ENCODE measurements at places on chromosomes 6 and 20. TPM values are rescaled to one million over a fixed set of nuclear protein-coding genes. Genes with fewer than 3 reads are reported as not detected.

- DNase-seq: no peak
These were observed 40.3 kb downstream of the FYN start for GRCh38 chr6:111832833-111833418.

KCNG1 gene
- total RNA-seq: 16.9 TPM

DNA sequence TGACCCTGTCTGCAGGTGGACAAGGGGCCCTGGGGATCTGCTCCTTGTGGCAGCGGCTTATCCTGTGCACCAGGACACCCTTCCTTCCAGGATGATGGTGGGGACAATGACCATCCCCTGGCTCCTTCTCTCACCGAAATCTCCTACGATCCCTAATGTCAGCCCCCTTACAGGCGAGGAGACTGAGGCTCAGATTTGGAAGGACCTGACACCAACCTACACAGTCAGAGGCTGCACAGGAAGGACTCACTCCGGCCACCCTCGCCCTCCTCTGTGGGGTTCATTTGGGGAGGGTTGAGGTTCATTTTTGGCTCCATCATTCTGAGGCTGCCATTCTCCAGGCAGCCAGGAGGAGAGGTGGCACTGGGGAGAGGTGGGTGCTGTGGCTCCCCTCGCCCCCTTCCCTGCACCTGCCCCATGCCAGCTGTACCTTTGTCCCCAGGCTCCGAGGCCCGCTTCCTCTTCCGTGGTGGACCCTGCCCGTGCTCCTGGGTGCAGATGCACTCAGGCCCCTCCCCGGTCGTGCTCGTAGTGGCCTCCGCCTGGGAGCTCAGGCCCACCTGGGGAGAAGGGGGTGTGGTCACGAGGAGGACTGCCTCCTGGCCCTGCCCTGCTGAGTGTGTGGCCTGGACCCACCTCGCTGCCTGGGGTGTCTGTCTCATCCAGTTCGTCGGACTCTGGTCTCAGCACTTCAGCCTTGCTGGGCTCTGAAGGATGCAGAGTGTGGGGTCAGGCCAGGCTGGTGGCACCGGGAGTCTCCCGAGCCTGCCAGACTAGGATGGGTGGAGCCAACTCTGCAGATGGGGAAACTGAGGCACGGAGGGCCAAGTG lies 5.3 kb upstream of the CABLES2 start:
- peak; percentile 91 for DNase-seq

GRCh38 chr6:119308048-119308570 lies 41.5 kb downstream of the MAN1A1 start:
- DNase-seq: no peak

TNF gene
- total RNA-seq: 1.1 TPM

GRCh38 chr6:110543106-110543505 lies 66.7 kb upstream of the SLC22A16 start:
- DNase-seq: no peak

DNA sequence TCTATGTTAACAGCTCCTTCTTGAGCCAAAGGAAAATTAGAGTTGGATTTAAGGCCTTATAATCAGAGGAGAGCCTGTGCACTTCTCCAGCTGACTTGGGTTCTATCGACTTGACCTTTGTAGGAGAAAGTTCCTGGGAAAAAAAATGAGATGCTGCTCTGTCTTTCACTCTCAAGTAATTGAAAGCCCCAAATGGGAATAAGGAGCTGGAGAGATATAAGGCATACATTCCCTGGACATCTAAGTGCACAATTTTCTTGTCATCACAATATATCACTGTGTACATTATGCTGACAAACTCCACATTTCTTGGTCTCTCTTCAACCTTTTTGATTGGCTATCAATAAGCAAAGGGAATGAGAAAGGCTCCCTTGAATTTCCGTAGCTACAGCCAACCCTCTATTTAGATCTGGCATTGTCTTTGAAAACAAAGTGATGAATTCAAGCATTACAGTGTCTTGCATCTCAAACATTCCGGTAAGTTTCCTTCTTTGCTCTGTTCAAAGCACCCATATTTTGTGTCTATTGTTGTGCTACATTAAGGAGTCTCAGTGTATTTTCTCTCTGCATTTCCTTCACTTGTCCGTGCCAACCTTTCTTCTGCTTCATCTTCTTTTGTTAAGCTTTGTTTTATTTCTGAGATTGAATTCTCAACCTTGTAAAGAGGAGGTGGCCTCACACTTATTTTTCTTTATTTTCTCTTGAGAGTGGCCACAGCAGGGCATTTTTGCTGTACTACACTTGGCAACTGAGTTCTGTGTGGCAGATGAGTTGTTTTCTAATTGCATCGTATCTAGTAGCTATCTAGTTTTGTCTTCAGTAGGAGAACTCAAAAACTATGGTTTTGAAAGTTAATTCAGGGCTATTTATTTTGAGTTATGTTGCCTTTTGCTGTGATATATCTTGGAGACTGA lies 450.3 kb upstream of the MAN1A1 start:
- DNase-seq: no peak

GRCh38 chr6:5150551-5151075 lies 65.5 kb downstream of the PPP1R3G start:
- no peak for DNase-seq

DNA sequence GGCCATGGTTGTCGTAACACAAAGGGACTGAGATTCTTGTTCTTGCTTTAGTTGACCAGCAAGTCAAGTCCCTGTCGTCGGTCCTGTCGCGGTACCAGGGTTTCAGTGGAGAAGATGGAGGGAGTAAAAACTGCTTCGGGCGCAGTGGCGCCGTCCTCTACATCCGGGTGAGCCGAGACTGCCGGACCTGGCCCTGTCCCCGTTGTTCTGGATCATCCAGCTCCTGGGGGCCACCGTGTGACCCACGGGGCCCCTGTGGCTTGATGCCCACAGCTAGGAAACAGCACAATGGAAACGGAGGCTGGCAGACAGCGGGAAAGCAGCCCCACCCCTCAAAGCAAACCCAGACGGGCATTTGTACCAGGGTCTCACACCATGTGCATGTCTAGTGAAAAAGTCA lies 15.0 kb downstream of the MTG2 start:
- DNase-seq: no peak

GRCh38 chr6:71733970-71734899 lies 152.1 kb upstream of the RIMS1 start:
- no peak for DNase-seq

DNA sequence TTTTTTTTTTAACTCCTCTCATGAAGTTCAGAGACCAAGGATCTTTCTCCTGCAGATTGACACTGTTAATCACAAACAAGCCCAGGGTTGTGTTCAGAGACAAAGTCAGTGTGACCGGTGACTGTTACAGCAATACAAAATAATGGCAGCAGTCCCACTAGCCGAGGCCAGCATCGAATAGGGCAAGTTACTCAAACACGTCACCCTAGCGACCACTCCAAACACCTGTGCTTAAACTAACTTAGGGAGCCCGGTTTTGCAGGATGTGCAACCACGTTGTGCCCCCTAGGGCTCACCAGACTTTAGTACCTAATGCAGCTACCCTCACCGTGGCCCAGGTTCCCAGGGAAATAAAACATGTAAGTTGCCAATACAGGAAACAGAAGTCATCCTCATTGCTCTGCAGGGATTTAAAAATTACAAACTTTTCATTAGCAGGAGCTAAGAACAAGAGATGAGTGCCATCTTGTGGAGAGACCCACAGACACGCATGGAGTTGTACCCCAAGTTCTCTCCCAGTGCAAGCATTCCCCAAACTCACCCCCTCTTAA lies 38.1 kb downstream of the FAM50B start:
- DNase-seq: no peak

GRCh38 chr20:16352751-16353416 lies 220.4 kb downstream of the KIF16B start:
- DNase-seq: no peak

DNA sequence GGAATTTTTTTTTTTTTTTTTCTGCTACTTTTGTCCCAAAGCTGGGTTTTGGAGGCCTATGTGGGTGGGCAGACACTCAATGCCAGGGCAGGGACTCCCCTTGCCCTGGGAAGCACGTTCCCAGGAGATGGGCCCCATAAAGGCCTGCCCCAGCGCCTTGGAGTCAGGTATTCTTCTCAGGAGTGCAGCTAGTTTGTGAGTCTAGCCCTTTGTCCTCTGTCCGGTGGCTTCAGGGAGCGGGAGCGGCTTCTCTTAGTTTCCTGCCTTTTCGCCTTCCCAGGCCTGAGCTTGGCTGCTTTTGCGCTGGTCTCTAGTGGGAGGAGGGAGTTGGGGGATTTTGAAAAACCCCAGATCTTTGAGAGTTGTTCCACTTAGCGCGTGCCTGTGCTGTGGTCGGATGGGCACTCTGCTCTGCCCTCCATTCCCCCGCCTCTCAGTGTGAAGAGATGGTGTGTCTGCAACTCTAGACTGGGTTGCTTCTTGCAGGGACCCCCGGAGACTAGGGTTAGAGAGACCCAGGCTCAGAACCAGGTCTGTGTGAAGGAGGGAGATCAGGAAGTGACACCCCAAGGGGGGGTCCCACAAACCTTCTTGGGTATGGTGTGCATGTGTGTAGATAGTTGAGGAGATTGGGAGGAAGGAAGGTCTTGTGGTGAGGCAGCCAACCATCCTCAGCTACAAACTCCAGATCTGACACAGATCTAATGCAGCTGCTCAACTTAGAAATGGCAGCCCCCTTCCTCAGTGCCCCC lies 1.3 kb downstream of the PLCG1 start:
- DNase-seq: peak; percentile 56

HRH3 gene
- total RNA-seq: 0.09 TPM

- no peak for DNase-seq
These were observed 200.9 kb downstream of the EDN1 start for GRCh38 chr6:12490904-12491571.

DNA sequence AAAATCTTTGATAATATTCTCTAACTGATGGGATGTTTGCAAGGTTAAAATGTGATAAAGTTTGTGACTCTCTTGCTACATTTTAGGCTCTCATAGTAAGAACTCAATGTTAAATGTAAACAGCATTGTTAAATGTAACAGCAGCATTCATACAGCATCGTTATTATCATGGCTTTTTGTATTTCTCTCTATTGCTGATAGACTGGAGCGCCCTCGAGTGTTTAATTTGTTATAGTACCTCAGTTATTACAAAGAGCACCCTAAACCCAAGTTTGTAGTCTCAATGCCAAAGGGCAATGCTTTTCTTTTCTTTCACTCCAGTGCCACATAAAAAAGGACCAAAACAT lies 14.9 kb upstream of the TTPAL start:
- peak; percentile 73 for DNase-seq

TFAP2C gene
- total RNA-seq: 12.4 TPM

GRCh38 chr6:85923013-85923430 lies 280.3 kb upstream of the SYNCRIP start:
- DNase-seq: no peak

DNA sequence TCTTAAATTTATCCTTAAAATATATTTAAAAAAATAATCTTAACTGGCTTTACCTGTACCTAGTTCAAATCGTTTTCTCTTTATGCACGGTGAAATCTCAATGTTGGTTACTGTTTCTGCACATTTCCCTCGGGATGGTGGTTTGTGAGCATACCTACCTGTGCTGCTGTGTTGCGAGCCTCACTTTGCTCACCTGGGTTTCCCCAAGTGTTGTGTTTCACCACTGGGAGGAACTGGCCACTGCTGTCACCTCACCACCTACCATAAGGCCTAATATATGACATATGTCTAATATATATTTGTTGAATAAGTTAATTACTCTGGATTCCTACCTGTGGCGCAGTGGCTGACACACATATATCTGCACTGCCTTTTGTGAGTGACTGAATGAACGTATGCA lies 493.5 kb upstream of the FLRT3 start:
- no peak for DNase-seq

GRCh38 chr6:125170376-125170775 lies 16.8 kb downstream of the TPD52L1 start:
- DNase-seq: no peak

MATN4 gene
- not detected for total RNA-seq

DNA sequence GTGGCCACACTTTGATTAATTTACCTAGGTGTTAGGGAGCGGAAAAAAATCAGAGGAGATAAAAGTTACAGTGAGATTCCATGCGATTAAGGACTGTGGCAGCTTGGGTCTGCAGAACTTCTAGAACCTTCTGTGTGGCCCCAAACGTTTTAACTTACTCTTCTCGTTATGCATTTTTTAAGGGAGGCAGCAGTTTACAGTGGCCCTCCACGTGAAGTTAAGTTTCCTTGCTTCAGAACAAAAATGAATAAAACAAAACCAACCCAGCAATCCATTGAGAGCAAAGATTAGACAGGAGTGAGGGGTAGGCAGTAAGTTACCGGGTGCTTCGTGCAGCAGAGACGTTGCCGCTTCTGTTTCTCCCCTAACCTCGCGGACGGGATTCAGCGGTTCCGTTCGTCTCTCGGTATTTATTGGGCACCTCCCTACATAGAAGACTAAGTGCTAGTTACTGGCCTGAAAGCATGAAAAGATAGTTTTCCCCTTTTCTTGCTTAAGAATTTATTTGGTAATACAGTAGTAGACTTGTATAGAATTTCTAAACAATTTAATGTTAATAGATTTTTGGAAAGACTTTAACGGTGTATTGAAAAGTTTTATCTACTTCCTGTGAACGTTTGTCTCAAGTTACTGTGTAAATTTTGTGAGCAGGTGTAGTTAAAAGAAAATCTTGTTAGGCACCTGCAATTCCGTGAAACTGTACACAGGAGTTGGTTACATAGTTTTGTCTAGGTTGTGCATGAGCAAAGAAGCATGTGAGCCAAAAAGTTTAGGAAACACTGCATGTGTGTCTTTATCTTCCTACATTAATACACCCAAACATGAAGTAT lies 1.1 kb downstream of the BAG2 start:
- DNase-seq: peak; percentile 50

DNA sequence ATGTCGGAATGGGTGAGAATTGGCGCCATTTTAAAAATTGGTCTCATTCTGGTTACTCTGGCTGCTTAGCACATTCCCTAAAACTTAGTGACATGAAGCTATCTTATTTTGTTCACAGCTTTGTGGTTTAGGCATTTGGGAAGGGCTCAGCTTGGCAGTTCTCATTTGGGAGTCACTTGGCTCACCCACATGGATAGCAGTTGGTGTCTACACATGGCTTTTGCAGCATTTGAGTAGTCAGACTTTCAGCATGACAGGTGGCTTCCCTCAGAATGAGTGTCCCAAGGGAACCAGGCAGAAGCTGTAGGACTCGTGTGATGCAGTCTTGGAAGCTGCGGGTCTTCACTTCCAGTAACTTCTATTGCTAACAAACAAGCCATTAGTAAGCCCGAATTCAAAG lies 64.6 kb downstream of the UST start:
- no peak for DNase-seq

PEX6 gene
- 14.3 TPM for total RNA-seq

DNA sequence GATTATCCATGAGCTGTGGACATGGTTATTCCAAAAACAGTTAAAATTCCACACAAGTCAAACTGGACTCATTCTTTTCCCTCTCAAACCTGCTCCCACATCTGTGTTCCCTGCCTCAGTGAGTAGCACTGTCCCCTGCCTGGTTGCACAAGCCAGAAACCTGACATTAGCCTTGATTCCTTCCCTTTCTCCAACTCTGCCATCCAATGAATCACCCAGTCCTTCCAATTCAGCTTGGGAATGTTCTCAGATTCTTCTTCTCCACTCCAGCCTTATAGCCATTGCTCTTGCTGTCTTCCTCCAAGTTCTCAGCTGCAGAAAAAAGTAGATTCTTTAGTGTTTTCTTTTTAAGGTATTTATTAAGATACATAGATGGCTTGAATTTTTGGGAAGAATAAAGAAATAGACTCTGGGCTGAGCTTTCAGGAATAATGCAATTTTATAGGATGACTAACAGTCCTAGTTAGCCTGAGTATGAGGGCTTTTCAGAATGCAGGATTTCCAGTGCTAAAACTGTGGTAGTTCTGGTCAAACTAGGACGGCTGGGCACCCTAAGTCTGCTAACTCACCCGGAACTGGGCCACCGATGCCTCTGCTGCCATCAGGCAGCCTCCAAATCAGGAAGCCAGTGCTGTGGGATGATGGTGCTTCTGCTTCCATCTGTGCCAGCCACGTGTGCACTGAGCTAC lies 18.2 kb upstream of the SASH1 start:
- DNase-seq: no peak

All from mucosa of descending colon (tissue), 3 donors.